Mesothelial cell of epicardium (in vitro differentiated cells): ENCODE measurements at places on chromosomes 1 and 21.

GRCh38 chr1:197356723-197357533 lies 88.9 kb downstream of the CRB1 start:
- no peak for DNase-seq

GRCh38 chr1:118116401-118116800 lies 68.6 kb downstream of the SPAG17 start:
- DNase-seq, result no peak

- DNase-seq, result no peak
Observed at GRCh38 chr1:168613038-168613451, 36.6 kb downstream of the XCL1 start.

GRCh38 chr1:24151175-24151533 lies 8.2 kb upstream of the IL22RA1 start:
- DNase-seq, result peak; percentile 43
